ENCODE measurements at places on chromosomes 1 and 21.

GRCh38 chr1:89620664-89621063, 12.3 kb upstream of the LRRC8C start:
- DNase-seq = no peak

DNA sequence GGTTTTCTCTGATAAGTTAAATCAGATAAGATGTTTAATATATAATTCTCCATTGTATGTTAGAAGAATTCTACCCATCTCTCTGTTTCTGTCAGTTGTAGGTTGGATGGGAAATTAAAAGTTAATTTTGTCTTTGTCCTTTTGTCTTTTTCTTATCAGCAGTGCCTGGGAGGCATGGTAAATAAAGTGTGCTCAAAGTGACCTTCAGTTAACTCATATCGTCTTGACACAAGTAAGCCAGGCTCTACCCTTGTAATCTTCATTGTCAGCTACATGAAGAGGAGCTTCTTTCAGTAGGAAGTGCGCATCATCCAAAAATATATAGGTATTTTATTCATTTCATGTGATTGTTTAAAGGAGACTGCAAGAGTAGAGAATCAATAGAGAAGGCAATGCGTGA, 138.9 kb upstream of the NRIP1 start:
- no peak for DNase-seq

GRCh38 chr1:236119943-236120484, 22.3 kb upstream of the GPR137B start:
- DNase-seq = no peak

GRCh38 chr1:115946116-115946515, 30.2 kb upstream of the SLC22A15 start:
- no peak for DNase-seq

- no peak for DNase-seq
Measured at GRCh38 chr1:150261367-150261766, 3.8 kb downstream of the CA14 start.

- DNase-seq = no peak
Measured at GRCh38 chr21:38869196-38869595, 63.5 kb downstream of the ETS2 start.

GRCh38 chr1:173866413-173867115, 1.2 kb downstream of the GAS5 start:
- peak; percentile 18 for DNase-seq

- DNase-seq = no peak
Measured at GRCh38 chr1:222071387-222071786, 329.5 kb upstream of the DUSP10 start.

GRCh38 chr21:44892536-44893277, 19.2 kb upstream of the PTTG1IP start:
- DNase-seq = peak; percentile 75

DNA sequence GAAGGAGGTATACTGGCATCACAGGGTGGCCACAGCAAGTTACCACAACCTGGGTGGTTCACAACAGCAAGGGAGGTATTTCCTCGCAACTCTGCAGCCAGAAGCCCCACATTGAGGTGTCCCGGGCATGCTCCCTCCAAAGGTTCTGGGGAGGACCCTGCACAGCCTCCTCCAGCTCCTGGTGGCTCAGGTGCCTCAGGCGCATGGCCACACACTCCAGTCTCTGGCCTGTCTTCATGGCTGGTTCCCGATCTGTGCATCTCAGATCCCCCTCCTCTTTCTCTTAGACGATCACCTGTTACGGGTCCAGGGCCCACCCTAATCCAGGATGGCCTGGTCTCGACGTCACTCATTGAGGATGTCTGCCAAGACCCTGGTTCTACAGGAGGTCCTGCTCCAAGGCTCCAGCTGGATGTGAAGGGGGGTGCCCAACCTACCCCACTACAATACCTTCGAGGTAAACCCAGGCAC, 6.7 kb upstream of the ARF1 start:
- DNase-seq = no peak

DNA sequence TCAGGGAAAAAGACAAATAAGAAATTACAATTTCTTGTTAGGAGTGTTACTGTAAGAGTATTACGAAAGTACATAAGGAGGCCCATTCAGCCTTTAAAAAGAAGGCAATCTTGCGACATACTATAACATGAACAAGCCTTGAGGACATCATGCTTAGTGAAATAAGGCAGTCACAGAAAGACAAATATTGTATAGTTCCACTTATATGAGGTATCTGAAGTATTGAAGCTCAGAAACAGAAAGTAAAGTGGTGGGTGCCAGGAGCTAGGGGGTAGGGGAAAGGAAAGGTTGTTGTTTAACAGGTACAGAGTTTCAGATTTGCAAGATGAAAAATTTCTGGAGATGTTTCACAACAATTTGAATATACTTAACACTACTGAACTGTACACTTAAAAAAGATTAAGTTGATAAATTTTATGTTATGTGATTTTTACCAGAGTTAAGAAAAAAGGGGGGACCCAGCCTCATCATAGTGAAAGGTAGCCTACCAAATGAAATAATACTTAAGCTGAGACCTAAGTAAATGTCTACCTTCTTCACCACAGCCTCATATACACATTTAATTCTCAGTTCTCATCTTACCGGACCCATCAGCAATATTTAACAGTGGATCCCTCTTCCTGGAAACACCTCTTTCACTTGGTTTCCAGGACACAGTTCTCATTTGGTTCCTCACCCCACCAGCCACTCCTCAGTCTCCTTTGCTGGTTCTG, 19.5 kb downstream of the USP24 start:
- DNase-seq = peak; percentile 80

- DNase-seq = no peak
Measured at GRCh38 chr1:65200411-65200810, 52.4 kb downstream of the AK4 start.

- DNase-seq = peak; percentile 67
Measured at GRCh38 chr1:200488375-200489165, 78.7 kb upstream of the ZNF281 start.
